Stimulated activated CD8-positive, alpha-beta memory T cell treated with anti-CD3 and anti-CD28 coated beads, Interleukin-15, amount 100 ng/mL, for 24 hours (primary cell): ENCODE measurements at places on chromosomes 4 and X.

GRCh38 chr4:25722964-25723363 is 67.3 kb downstream of the SLC34A2 start:
- no peak for DNase-seq

GRCh38 chr4:96639932-96640331 is 800.0 kb downstream of the PDHA2 start:
- DNase-seq = no peak

DNA sequence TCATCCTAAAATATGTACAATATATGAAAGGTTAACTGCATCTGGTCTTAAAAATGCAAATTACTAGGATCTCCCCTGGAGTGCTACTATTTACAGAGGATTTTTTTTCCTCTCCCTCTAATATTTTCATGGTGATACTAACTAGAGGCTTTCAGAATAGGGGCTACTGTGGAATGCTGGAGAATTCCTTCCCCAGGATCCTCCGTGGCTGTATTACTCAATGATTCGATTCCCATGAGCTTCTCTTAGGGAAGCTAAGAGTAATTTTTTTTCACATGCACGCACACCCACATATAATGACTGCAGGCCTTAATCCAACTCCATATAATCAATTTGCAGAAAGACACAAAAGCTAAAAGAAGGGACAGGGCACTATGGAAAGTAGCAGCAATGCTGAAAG is 184.7 kb downstream of the ARHGAP6 start:
- no peak for DNase-seq

- no peak for DNase-seq
Observed at GRCh38 chrX:143788265-143788664, 67.7 kb upstream of the SPANXN2 start.

GRCh38 chr4:152920768-152921167 is 15.4 kb upstream of the FHDC1 start:
- DNase-seq = no peak

GRCh38 chrX:1649621-1650020 is 34.8 kb downstream of the ASMT start:
- DNase-seq = no peak

DNA sequence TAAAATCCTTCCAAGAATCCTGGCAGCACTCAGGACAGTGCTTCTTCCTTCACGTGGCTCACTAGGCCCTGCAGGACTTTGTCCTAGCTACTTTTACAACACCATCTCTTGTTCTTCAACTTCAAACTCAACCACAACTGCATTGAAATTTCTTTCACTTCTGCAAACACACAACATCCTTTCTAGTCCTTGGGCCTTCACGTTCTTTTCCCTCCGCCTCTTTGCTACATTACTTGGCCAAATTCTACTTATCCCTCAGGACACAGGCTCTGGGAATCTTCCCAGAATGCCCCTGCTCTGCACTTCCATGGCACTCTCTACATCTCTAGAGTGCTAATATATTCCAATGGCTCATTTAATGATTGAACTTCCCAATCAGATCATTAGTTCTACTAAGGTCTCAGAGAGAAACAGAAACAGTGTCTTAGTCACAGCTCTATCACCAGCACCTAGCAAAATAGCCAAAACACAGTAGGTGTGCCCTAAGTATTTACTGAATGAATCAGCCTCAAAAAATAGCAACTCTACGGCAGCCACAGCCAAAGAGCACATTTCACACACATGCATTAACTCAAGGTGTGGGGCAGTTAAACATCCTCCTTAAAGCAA is 73.3 kb downstream of the MANBA start:
- DNase-seq = no peak

- DNase-seq = no peak
Observed at GRCh38 chr4:65600656-65601055, 69.6 kb downstream of the EPHA5 start.

DNA sequence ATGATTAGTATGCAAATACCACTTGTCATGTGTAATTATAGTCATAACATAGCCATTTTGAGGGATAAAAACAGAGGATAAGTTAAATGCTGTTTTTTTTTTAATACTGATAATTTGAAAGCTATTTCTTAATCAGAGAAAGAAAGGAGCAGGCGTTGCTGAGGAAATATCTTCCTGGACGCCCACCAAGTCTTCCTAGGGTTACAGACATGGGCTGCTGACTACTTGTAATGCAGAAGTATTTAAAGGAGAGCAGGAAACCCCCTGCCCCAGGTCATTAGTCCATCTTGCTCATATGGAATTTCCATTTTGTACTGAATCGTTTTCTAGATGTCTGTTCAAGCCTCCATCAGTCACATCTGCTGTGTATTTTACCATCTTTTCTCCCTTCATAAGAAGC is 176.2 kb downstream of the ADGRL3 start:
- DNase-seq = no peak

- no peak for DNase-seq
Observed at GRCh38 chr4:53586121-53586816, 5.0 kb downstream of the LNX1 start.

- DNase-seq = no peak
Observed at GRCh38 chrX:63561425-63561824, 210.3 kb upstream of the SPIN4 start.

- peak; percentile 13 for DNase-seq
Observed at GRCh38 chr4:7043284-7044136, at the start of gene TADA2B. Gene TADA2B, plus strand, starts transcription at chr4:7043372. Its CDS starts 208 bp downstream, at chr4:7043580.

DNA sequence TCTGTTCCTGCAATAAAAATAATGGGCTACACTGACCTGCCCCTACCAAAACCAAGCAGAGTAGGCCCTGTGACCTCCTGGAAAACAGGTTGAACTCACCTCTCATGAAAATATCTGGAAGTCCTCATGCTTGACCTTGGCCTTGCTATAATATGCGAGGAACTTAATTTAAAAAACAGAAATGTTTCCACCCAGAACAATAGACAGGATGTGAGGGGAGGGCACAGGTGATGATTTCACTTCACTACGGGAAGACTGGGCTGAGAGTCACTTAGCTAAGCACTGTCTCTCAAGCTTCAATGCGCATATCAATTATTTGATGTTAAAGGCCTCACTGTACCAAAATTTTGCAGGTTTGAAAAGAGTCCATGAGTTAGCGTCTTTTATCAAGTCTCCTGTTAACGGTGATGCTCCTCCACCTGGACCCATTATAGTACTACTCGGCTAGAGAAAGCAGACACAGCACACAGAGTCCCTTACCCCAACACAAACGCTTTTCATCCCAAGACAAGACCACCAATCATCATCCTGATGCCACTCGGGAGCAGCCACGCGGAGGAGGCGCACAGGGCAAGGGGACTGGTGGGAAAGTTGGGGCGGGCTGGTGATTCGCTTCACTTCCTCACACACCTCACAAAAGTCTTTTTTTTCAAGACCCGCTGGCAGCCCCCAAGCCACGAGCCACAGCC is 25.9 kb downstream of the ZNF721 start:
- no peak for DNase-seq

DNA sequence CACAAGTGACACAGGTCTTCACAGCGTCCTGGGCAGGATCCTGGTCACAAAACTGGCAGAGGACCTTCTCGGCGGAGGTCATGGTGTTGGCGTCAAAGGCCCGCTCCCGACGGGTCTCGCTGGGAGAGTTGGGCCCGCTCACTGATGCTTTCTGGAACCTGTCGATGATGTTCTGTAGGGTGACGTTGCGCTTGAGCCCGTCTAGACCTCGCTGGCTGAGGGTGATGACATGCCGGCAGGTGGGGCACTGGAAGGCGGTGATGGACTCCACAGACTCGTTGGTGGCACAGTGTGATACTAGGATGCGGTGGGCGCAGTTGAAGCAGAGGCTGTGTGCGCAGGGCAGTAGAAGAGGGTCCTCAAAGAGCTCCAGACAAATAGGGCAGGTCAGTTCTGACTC is 53.2 kb downstream of the MID1 start:
- no peak for DNase-seq

GRCh38 chrX:28843817-28844216 is 256.6 kb downstream of the IL1RAPL1 start:
- no peak for DNase-seq

GRCh38 chr4:153731239-153731638 is 28.6 kb downstream of the RNF175 start:
- DNase-seq = no peak

DNA sequence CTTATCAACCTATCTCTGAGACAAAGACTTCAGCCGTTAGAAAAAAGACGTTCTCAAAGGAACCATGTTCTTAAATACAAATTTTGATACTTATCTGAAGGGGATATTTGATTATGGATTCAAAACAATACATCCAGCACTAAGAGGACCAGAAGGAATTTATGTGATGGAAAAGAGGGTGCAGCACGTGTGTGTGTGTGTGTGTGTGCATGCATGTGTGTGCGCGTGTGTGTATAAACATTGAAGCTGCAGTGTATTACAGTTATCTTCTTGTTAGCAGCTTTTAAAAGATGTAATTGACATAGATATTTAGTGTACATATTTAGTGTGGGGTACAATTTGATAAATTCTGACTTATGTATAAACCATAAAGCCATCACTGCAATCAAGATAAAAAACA is 44.9 kb downstream of the ANK2 start:
- no peak for DNase-seq

DNA sequence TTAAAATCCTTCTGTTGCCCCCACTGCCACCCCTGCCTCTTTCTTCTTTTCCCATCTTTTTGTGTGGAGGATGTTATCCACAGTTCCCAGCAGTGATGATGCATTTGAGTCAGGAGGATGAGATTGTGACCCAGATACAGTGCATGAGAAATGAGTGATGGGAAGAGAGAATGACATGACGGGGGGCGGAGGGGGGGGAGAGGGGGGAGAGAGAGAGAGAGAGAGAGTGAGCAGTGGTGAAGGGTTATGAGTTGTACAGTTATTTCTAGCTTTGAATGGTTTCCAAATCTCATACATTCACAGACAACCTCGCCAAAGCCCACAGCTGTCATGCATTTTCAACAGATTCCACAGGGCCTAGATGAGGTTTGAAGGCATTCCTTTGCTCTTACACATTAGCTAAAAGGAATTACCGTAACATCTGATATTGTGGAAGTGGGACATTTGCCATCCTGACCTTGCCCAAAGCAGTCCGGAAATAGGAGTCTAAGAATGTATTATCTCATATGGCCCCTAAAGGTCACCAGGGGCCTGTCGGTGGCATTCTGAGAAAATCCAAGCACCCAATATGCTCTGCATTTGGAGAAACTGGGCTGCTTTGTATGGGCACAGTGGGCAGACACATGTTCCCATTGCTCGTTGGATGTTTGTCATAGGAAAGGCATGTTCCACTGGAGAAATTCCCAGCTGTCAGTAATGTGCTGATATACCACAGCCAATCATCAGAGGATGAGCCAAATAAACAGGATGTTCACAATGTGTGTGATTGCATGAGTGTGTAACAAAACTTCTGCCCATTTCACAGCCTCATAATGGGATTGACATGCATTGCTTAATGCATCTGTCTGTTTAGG is 435.8 kb downstream of the SPRY1 start:
- DNase-seq = no peak

DNA sequence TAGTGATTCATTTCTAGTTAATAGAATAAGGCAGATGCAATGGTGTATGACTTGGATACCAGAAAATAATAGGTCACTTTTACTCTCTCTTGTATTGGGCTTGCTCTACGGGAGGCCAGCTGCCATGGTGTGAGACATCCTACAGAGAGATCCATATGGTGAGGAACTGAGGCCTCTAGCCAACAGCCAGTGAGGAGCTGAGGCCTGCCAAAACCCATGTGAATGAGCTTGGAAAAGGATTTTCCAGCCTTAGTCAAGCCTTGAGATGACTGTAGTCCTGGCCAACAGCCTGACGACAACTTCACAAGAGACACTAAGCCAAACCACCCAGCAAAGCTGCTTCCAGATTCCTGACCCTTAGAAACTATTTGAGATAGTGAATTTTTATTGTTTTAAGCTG is 1300.2 kb downstream of the RAPGEF2 start:
- DNase-seq = no peak

GRCh38 chrX:17818726-17819125 is 42.4 kb downstream of the RAI2 start:
- no peak for DNase-seq

DNA sequence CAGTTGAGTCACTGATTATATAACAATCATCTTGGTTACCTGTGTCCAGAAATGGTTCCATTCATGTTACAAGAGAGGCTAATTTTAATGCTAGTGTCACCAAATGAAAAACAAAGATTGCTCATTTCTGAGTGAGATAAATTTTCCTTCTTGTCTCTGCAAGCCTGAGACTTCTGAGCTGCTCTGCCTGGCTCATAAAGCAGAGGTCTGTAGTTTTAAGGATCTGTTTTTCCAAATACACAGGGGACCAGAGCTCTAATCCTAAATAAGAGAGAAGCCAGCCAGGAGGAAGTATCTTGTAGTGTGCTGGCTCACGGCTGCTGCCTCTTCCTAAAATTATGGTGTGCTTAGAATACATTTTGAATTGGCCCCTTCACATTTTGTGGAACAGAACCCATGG is 42.6 kb downstream of the CLDN34 start:
- no peak for DNase-seq

DNA sequence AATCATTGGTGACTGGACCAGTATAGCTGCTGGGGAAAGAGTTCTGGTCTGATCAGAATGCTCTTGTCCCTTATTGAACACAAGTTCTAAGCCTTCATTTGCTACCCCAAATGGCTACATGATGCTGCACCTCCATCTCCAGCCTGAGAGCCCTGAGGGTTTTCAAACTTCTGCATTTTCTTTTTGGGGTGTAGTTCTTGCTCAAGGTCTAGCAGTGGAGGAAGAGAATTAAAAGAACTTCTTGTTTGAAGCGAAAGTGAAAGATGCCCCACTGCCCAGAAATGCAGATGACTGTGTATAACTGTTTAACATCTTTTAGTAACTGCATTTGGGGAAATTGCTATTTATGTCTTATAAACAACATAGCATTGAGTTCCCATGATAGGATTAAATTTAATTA is 38.5 kb downstream of the LAMTOR3 start:
- no peak for DNase-seq

DNA sequence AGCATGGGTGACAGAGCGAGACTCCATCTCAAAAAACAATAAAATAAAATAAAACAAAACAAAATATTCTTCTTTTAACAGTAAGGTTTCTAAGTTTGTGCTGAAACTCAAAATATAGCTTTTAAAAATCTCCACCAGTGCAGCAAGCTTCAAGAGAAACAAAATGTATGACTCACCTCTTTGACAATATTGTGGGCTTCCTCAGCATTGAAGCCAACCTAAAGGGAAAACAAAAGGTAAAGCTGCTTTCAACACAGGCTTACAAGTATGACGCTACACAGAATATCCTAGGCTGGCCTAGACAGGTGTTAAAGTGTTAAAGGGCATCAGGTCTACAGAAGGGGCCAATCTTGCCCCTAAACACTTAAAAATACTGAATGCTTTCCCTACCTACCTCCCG is 1.2 kb downstream of the DYNLT3 start:
- no peak for DNase-seq

DNA sequence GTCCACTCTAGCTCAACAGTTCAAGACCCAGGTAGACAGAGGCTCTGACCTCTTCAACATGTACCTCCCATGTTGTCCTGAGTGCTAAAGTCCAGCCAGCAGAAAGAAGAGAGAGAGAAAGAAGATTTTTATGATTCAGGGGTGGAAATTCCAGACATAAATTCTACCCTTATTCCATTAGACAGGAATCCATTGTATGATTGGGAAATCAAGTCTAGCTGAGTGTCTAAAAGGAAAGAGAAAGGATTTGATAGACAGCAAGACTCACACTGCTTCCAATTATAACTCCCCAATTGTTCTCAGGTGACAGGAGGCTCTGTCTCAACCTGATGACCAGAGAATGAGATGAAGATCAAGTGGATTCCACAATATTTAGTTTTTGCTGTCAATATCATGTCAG is 27.9 kb upstream of the PGM2 start:
- DNase-seq = no peak

- DNase-seq = no peak
Observed at GRCh38 chrX:39212456-39212855, 411.2 kb downstream of the MID1IP1 start.
